ENCODE measurements at places on chromosomes 5 and 9. TPM values are rescaled to one million over a fixed set of nuclear protein-coding genes. Genes with fewer than 3 reads are reported as not detected.

DNA sequence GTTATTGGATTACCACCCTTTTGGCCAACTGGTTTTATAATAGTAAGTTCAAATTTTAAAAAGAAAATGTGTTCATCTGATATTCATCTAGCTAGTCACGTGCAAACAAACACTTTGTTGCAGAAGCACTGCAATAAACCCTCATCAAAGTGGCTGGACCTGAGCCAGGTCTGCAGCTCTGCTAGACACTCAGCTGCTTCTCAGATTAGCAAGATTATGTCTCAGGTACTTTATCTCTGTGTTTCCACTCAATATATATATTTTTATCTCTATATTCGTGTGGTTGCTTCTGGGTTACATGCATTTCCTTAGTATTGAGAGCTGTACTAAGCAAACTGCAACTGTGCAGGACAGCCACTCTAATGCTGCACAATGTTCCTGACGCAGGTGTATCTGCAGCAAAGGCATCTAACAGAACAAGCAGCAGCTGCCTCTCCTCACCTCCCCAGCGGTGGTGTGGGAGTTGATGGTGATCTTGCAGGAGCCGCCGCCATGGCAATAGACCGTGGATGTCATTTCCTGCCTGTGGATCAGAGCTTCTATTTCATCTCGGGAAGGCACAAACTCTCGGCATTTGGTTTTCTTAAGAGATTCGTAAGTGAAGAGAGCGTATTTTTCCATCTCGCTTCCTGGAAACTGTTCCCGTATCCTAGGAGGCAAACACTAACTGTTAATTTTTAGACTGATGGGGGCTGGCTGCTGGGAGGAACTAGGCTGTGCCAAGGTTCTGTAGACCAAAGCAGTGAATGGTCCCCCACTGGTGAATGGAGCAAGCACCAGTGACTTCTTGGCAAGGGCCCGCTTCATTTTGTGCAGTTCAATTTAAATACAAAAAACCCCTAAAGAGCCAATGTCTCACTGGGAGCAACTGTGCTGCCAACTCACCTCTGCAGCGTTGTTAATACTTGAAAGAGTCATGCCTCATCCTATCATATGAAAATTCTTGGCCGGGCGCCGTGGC is 56.7 kb upstream of the RETREG1 start:
- H3K27me3 ChIP-seq = no peaks in the 10 kb centered on the region
- H3K4me3 ChIP-seq = no peak overlapping the region
- H3K27ac ChIP-seq = no peak overlapping the region
- no peak for DNase-seq

- H3K27me3 ChIP-seq = no peaks in the 10 kb centered on the region
- peaks cover 13% of the 10 kb centered on the region for H3K4me1 ChIP-seq
- no peak overlapping the region for H3K4me3 ChIP-seq
- DNase-seq = peak; percentile 13
- no peaks in the 10 kb centered on the region for H3K36me3 ChIP-seq
Observed at GRCh38 chr5:60540856-60541805, 158.8 kb downstream of the DEPDC1B start.

PLAC8L1 gene
- total RNA-seq = not detected

PLPP6 gene
- 10.5 TPM for total RNA-seq

- no peaks in the 10 kb centered on the region for H3K27me3 ChIP-seq
- no peak overlapping the region for H3K27ac ChIP-seq
- H3K4me3 ChIP-seq = no peak overlapping the region
- no peak for DNase-seq
- H3K36me3 ChIP-seq = no peaks in the 10 kb centered on the region
Observed at GRCh38 chr5:35197351-35197750, 32.9 kb downstream of the PRLR start.

DNA sequence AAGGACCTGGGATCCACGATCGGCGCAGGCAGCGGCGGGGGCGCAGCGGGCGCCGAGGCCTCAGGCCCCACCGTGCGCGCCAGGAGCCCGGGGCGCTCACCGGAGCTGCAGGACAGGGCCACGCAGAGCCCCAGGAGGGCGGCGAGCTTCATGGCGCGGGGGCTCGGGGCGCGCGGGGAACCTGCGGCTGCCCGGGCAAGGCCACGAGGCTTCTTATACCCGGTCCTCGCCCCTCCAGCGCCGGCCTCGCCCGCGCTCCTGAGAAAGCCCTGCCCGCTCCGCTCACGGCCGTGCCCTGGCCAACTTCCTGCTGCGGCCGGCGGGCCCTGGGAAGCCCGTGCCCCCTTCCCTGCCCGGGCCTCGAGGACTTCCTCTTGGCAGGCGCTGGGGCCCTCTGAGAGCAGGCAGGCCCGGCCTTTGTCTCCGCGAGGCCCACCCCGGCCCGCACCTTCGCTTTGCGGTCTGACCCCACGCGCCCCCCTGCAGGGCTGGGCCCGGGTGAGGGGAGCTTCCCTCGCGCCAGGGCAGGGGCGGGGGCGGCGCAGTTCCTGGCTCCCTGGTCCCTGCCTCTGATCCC is at the start of gene SCGB3A1:
Gene SCGB3A1, minus strand, starts transcription at position 189 of the 577 bp plus-strand sequence. Its CDS starts 37 bp downstream, at position 152.
- peak; percentile 31 for DNase-seq
- peaks cover 12% of the 10 kb centered on the region for H3K4me1 ChIP-seq

DNA sequence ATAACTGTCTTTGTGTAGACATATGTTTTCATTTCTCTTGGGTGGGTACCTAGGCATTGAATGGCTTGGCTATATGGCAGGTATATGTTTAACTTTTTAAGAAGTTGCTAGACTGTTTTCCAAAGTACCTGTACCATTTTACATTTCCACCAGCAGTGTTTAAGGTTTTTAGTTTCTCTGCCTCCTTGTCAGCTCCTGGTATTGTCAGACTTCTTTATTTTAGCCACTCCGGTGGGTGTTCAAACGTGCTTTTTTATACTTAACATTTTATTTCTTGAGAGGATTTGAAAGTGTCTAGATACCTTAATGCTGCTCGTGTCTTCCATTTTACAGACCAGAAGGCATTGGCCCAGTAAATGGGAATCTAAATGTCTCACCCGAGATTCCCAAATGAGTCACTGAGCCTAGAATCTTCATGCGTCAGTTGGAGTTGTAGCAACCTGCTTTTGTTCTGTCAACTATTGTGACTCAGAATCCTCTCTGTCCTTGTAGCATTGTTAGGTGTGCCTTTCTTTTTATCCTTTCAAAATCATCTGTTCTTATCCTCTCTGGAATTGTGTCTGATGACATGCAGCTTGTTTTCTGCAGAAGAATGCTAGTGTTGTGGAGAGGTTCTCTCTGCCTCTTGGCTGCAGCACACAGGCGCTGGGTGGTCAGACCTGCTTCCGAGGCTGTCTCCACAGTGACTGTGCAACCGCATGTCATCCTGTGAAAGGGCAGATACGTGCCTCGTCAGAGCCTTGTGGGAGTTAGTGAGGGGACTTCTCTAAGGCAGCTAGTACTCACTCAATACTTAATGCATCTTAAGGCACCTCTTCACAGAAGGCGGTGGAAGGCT is 291.8 kb downstream of the AOPEP start:
- no peak overlapping the region for H3K4me3 ChIP-seq
- H3K36me3 ChIP-seq = no peaks in the 10 kb centered on the region
- no peak overlapping the region for H3K27ac ChIP-seq

SPATA31D4 gene
- not detected for total RNA-seq

FOXD4 gene
- total RNA-seq = not detected

PANK3 gene
- total RNA-seq = 117 TPM

GRCh38 chr9:120860083-120860482 is 16.9 kb downstream of the PHF19 start:
- H3K36me3 ChIP-seq = no peaks in the 10 kb centered on the region
- no peak for DNase-seq
- no peaks in the 10 kb centered on the region for H3K27me3 ChIP-seq
- H3K4me1 ChIP-seq = no peaks in the 10 kb centered on the region

DNA sequence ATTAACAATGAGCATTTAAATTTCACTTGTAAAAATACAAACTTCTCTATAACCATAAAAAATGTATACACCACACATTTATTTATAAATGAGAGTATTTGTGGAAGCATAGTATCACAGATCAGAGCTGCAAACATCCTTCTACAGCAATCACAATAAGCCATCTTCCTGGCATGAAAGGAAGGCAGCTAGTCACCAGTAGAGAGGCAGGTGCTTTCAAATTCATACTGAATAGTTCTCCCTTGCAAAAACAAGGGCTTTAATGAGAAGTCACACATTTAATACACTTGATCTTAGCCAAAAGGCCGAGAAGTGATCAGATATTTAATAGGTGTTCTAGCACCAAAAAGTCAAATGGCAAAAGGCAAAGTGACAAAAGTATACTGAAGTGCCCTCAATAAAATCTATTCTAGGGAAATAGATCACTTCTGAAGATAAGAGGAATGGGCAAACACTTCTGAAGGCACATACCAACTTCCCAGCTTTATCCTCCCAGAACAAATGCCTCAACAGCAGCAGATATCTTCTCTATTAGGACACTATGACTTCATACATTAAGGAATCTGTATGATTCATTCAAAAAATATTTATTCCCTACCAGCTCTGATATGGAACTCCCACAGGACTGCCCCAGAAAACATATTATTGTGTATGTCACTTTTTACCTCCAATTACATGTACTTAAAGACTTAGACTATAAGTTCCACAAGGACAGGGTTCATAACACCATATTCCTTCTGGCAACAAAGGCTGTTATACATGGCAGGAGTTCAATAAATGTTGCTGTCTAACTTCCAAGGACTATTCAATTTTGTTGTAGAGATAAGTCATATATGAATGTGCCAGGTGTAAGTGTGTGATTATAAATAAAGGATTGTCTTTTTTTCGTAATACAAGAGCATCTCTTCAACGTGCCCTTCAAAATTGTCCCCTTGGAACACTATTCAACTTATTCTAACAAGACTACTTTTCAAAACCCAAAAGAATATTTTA is 31.7 kb downstream of the MAPKAP1 start:
- no peak overlapping the region for H3K27ac ChIP-seq
- DNase-seq = no peak
- peaks cover 7% of the 10 kb centered on the region for H3K4me1 ChIP-seq
- H3K27me3 ChIP-seq = no peaks in the 10 kb centered on the region

SLC12A7 gene
- 7.5 TPM for total RNA-seq

SHROOM1 gene
- total RNA-seq = 2.0 TPM

- DNase-seq = no peak
- H3K4me3 ChIP-seq = no peak overlapping the region
- no peak overlapping the region for H3K27ac ChIP-seq
- H3K27me3 ChIP-seq = no peaks in the 10 kb centered on the region
Observed at GRCh38 chr9:29290516-29290915, 1717.2 kb upstream of the C9orf72 start.

DNA sequence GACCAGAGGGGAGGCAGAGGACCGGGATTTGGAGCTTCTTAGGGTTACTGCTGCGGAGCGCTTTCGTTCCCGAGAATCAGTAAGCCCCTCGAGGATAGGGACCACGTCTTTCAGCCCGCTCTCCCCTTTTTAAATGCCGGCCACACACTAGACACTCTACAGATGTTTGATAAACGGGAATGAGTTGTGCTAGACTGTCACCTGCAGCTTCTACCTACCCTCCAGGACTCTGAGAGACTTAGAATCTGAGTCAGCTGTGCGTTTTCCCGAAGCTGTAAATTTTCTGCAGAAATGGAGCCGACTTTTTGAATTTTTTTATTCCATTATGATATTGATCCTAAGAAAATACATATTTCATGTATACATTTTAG is 670 bp downstream of the CCDC171 start:
- peak overlapping the region; percentile 59 for H3K4me3 ChIP-seq
- no peak for DNase-seq
- peaks cover 7% of the 10 kb centered on the region for H3K27me3 ChIP-seq
- H3K36me3 ChIP-seq = no peaks in the 10 kb centered on the region

GRCh38 chr9:21078702-21079101 is 960 bp upstream of the IFNB1 start:
- no peak overlapping the region for H3K27ac ChIP-seq
- peaks cover 15% of the 10 kb centered on the region for H3K4me1 ChIP-seq
- no peaks in the 10 kb centered on the region for H3K36me3 ChIP-seq
- DNase-seq = no peak
- no peaks in the 10 kb centered on the region for H3K27me3 ChIP-seq

PKD2L2 gene
- not detected for total RNA-seq

IL4 gene
- not detected for total RNA-seq

FBXL7 gene
- total RNA-seq = 14.0 TPM

DNA sequence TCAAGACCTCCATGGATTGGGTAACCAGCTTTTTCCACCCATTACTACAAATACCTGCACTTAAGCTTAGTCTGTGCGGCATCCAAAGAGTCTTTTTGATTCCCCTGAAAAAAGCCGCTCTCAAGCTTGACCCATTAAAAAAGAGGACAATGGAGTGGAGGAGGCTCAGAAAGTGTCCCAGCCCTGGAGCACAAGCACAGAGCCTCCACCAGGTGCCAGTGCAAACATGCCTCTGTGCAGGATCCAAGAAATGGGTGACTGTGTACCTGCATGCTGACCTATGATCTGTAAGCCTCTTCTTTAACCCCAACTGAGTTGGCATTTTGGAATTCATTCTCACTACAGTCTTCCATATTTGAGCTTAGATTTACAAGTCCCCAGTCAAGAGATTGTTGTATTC is 168.3 kb upstream of the TLE4 start:
- DNase-seq = no peak
- no peak overlapping the region for H3K27ac ChIP-seq
- H3K4me1 ChIP-seq = peaks cover 5% of the 10 kb centered on the region
- no peaks in the 10 kb centered on the region for H3K27me3 ChIP-seq

DNA sequence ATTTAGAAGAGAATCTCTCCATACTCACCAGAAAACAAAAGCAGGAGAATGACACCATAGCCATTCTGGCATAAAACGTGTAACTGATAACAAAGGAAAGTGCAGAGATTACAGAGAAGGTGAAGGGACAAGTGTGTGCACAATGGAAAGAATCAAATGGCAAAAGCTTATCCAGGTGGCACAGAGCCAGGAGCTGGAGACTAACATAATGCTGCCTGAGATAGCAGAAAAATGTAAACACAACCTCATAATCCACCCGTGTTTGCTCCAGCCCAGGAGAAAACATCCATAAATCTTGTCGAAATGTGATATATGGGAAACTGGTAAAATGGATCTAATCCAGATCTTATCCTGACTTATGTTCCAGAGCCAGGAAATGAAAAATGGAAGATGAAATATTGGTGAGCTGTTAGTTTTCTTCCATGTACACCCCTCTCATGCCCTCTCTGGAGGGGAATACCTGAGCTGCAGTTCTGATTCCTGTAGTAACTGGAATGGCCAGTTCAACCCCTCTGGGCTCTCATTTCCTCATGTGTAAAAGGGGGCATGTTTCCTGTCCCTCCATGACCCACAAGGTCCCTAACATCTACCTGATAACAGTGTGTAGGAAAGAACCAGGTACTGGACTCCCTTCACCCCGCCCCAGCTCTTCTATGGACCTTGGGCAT is 212.3 kb upstream of the DAPK1 start:
- DNase-seq = no peak
- H3K4me1 ChIP-seq = no peaks in the 10 kb centered on the region
- no peak overlapping the region for H3K27ac ChIP-seq

PCDH12 gene
- total RNA-seq = not detected

DNA sequence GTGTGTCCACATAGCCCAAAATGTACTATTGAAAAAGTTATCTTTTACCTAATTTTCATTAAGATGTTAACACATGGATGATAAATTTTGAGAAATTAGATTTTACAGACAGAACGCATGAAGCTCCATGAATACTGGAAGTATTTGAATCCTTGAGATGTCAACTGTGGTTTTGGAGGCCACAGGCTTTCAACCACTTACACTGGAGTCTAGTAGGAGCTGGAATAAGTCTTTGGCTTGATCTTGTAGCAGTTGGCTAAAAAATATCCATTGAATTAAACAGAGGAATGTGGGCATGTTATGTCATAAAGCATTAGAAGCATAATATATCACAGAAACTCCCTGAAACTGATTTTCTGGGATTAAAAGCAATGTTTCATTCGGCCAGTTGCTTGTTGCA is 52.9 kb downstream of the CAMK4 start:
- H3K36me3 ChIP-seq = no peaks in the 10 kb centered on the region
- no peak for DNase-seq

SPATA31A1 gene
- 0.12 TPM for total RNA-seq

FPGS gene
- total RNA-seq = 60.5 TPM

Measured in neural progenitor cell (in vitro differentiated cells).